ENCODE measurements at places on chromosomes 13 and 19.

DNA sequence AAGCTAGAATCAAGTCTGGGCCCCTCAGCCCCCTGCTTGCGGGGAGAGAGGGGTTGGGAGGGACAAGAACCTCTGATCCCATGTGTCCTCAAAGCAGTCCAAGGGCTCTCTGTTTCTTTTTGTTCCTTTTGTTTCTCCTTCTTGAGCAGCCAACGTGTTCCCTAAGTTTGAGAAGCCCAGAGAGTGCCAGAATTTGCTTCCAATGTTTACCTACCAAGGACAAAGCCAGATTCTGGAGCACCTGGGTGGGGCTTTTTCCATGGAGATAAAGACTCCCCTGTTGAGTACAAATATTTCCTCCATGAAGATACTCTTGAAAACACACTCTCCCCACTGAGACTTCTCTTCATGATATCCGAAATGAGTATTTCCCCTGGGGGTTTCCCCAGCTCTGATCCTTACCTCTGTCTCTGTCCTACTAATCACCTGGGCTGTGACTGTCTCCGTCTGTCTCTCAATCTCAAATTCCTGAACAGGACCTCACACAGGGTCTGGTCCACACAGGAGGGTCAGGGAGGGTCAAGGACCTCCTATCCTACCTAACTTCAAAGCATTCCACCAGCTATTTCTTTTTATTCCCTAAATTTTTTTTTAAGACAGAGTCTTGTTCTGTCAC is 27.4 kb downstream of the CD177 start:
- no peak for DNase-seq

DNA sequence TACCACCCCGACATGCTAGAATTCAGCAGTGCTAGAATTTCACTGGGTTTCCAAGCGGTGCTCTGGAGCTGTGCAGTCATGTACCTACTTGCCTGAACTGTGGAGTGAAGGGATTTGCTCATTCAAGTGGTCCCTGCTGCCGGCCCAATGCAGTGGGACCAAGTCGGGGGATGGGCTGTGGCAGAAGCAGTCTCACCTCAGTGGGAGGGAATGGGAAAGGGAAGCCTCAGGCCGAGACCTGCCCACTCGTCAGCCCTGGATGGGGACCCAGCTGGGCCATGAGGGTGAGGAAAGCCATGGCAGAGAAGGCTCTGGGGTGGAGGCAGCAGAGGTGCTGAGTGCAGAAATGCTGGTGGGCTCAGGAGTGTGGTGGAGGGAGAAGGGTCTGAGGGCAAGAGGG is 14.9 kb downstream of the KLHL26 start:
- DNase-seq = no peak

DNA sequence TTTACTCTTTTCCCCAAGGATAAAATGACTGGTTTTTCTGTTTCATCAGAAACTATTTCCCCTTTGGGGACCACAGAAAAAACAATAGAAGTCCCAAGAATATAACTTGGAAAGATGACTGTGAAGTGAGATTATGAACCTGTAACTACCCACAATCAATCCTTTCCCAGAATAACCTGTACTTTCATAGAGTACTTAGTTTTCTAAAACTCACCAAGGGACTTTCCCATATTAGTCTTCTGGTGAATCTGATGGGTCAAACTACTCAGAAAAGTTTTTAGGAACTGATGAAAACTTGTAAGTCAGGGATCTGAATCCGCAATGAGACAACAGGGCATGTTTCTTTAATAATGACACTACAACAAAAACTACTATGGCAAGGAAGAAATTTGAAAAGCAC is 62.6 kb downstream of the STK24 start:
- no peak for DNase-seq

- no peak for DNase-seq
These were observed 7.6 kb upstream of the TSPAN16 start for GRCh38 chr19:11288349-11288748.

All from CD4-positive, alpha-beta T cell treated with Interleukin-6 at 100 ng/mL for 8 hours (primary cell).